ENCODE measurements at places on chromosomes 3 and 15.

DNA sequence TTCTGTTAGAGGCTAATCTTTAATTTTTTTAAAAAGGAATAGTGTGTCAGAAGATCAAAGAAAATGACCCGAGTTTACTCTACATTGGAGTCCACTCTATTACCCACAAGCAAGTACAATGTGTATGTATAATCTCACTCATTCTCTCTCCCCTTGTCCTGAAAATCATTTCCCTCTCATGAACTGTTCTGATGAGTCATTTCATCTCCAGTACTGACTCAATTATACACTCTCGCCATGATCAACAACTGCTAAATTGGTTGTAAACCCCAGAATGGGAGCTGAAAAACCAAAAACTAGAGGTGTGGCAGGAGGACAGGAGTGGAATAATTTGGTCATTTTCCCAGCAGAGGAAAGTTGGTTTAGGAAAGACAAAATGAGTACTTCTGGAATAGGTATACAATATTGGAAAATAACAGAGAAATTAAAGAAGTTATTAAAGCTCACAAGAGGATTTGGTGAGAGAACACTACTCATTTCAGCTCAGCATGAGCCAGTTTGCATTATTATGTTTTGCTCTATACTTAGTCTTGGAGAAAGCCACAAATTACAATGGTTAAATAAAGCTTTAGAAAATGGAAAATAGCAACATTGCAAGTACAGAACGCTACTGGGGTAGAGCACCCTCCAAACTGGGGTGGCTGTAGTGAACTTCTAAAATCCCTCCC, 144.3 kb upstream of the PFN2 start:
- peak; percentile 59 for DNase-seq

DNA sequence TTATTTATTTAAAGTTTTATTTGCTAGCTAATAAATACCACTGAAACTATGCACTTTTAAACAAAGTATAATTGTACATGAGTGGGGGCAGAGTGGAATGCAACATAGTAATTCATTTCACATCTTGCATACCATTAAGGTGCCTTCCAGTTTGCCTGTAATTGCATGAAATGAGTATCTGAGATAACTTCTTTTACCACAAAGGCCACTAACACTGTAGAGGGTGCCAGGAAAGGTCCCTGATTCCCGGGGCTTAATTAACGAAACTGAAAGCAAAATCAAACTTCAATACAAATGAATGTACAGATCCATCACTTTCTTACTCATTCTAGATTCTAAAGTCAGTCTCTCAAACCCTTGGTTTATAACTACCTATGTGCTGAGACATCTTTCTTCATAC, 2.1 kb downstream of the CD47 start:
- DNase-seq: peak; percentile 41

GRCh38 chr3:73695841-73696240, 71.1 kb upstream of the PDZRN3 start:
- DNase-seq: no peak

GRCh38 chr3:184663756-184664155, 48.1 kb downstream of the MAGEF1 start:
- DNase-seq: no peak

DNA sequence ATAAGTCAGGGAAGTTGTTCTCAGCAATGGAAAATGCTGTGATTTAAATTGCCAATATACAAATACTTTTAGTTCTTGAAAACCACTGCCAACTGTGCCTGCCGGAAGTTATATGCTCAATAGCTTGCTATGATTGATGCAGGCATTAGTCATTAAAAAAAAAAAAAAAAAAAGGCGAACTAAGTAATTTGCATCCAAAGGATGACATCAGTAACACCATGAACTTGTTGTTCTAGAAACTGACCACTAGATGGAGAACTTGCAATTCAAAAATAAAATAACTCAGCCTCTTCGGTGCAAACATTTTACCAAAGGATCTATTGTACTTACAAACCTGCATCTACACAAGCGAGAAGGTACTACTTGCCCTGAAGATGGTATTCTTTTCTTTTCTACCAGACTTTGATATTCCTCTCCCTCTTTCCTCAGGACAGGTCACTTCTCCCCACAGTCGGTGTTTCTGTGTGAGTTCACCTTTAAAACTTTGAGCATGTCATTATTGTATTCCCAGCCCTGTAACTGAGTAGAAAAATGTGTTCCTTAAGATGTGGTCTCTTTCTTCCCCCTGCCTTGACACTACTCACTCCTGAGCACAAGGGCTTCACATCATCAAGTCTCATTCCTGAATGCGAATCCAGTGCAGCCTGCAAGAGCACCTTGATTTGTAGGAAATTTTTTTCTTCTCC, 115.0 kb upstream of the VEPH1 start:
- DNase-seq: peak; percentile 72

GRCh38 chr3:76940181-76940770, 99.6 kb upstream of the ROBO2 start:
- DNase-seq: no peak

DNA sequence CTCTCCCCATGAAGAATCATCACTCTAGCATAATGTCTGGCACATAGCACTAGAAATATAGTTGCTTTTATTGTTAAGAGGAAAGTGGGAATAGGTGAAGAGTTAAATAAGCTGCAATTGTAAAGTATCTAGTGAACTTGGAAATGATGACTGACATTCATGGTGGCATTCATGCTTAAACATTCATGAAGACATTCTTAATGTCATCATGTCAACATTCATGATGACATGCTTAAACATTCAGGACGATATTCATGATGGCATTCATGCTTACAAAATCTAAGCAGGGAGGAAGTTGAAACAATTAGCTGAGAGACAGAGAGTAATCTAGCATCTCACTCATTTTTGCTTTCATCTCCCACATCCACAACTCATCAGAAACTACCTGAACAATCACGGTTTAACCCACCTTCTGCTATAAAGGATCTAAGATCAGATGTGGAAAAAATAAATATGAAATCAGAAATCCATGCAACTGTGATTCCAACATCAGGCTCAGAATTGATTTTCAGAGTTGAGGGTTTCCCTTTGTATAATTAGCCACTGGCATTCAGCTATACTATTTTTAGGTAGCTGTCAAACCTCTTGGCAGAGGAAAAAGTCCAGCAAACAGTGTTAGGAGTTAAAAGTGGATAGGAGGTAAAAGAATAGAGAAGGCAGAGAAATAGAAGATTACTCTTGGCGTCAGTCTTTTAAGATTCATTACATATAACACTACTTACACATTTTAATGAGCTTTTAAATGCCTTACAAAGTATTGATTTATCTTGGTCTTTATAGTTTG, 3.5 kb downstream of the DRD3 start:
- DNase-seq: no peak

GRCh38 chr15:47570451-47570850, 146.9 kb upstream of the SEMA6D start:
- no peak for DNase-seq

DNA sequence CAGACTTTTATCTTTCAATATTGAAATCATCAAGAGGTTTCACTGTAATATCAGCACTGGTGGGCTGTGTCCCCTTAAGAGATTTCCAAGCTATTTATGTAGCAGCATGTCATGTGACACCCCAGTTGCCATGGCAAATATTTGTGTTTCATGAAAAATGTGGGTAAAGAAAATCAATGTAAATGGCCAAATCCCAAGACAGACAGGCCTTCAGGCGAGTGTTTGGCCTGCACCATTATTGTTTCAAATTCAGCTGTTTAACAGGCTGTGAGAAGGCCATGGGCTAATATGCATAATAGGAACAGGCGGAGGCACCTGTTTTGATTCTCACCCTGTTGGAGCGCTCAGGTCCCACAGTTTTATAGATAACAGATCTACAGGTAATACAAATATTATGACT, 104.2 kb downstream of the IQCH start:
- DNase-seq: no peak

- DNase-seq: no peak
These were observed 114.0 kb downstream of the MAGI1 start for GRCh38 chr3:65924762-65925161.

GRCh38 chr3:56869157-56869889, 67.6 kb upstream of the ARHGEF3 start:
- DNase-seq: peak; percentile 29

DNA sequence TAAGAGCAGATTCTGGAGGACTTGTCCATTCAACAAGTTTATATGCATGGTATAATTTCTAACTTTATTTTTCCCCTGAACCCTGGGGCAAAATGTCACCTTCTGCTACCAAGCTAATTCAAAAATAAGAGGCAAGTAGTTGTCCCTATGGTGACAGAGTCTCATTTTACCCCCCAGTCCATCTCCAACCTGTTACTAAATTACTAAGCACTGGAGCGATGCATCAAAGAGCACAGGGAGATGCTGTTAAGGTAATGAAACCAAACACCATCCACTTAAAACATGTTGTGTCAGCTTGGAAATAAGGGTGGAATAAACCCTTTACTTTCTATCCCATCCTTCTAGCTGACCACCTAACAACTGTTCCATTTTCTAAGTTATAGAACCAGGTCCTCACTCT, 417.4 kb upstream of the ATP11B start:
- no peak for DNase-seq

- DNase-seq: peak; percentile 32
These were observed 155.4 kb upstream of the GOLGA6L4 start for GRCh38 chr15:84079885-84080777.

DNA sequence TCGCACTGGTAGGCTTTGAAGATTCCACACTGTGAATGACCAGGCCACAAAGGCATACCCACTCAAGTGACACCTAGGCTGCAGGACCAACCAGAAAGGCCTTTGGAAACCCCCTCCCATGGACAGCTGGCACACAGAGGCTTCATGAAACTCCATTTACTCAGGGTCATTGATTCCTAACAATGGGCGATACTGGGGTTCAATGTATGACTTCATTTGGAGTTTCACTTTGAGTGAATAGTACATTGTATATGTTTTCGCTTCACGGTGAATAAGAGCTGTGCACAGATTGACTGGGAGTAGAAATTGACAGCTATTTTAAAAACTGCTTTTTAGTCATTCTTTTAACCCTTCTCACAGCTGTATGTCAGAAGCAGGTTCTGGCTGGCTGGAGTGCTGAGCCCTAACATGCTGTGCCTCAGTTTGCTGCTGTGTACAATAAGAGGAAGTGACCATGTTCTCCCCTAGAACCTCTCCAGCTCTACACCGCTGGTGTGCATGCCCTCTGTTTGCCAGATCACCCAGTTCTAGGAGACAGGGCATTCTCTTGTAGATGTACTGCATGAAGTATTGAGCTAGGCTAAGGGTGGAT, 15.4 kb upstream of the CX3CR1 start:
- no peak for DNase-seq

DNA sequence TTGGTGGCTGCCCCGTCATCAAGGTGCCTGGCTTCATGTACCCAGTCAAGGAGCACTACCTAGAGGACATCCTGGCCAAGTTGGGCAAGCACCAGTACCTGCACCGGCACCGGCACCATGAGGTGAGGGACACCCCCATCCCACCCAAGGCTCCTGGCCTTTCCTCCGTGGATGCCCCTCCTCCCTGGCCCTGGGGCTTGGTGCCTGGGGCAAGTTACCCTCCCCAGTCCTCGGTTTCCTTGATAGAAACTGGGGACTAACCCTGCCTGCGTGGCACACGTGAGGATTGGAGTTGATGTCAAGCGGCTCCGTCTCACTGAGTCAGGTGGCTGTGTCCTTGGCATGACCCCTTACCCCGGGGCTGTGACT, 43.9 kb downstream of the DHX30 start:
- no peak for DNase-seq

DNA sequence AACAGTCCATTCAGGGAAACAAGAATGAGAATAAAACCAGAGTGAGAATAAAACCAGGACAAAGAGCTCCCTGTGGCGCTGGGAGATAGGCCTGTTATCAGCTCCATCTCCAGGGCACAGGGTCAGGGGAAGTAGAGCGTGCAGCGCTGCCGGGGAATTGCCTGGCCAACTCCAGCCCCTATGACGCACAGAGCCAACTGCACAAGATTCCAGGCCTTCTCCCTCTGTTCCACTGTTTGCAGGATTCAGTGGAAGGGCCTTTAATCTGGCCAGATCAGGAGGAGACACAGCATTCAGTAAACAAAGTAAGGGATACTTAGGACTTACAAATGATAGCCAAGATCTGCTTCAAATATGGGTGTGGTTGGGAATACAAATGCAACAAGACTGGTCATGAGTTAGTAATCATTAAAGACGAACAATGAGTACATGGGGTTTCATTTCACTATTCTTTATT, 49.4 kb downstream of the ITGB5 start:
- peak; percentile 97 for DNase-seq

DNA sequence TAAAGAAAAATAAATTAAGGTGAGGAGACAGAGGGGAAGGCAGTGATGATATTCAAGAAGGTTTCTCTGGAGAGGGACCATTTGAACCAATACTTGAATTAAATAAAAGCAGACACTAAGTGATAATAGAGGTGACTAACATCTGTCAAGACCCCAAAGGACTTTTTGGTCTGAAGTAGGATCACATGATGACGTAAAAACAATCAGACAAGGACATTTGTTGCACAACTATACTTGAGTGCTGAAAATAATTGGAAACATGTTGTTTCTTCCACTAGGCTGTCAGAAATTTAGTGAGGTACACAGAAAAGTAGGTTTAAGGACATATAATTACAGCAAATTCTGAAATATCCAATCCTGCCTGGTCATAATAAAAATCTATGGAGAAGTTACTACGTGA, 179.5 kb downstream of the WNT5A start:
- DNase-seq: no peak

- DNase-seq: no peak
These were observed 135.2 kb upstream of the BCL6 start for GRCh38 chr3:187880441-187880840.

GRCh38 chr3:55565521-55565920, 78.4 kb upstream of the WNT5A start:
- no peak for DNase-seq

GRCh38 chr15:61503383-61503969, 274.4 kb upstream of the RORA start:
- DNase-seq: no peak

DNA sequence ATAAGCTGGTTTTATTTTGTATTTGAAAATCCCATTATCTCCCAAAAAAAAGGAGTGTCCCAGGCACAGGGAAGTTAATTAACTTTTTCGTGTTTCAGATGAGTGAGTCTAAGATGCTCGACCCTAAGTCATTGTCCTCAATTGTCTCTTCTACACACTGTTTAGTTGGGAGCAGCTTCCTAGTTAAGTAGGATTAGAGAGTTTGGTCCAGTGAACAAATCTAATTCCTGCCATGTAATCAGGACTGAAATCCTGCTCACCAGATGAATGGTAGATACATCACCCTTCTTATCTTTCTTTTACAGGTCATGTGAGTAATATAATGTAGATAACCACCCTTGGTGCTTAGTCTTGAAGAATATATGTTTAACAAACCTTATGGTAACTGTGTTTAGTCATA, 228.9 kb upstream of the MANF start:
- no peak for DNase-seq
